Activated CD4-positive, alpha-beta T cell treated with anti-CD3 and anti-CD28 coated beads, Interleukin-10, Interleukin-2, amounts not matched to agents 100 ng/mL and 50 ng/mL, durations not matched to agents 16 hours and 8 hours (primary cell): ENCODE measurements at places on chromosomes 3 and 15.
A peak's percentile ranks its signal among the peaks of the same experiment; 100 is the strongest.

GRCh38 chr3:179852142-179852905, 184.4 kb downstream of the PEX5L start:
- no peak for DNase-seq

DNA sequence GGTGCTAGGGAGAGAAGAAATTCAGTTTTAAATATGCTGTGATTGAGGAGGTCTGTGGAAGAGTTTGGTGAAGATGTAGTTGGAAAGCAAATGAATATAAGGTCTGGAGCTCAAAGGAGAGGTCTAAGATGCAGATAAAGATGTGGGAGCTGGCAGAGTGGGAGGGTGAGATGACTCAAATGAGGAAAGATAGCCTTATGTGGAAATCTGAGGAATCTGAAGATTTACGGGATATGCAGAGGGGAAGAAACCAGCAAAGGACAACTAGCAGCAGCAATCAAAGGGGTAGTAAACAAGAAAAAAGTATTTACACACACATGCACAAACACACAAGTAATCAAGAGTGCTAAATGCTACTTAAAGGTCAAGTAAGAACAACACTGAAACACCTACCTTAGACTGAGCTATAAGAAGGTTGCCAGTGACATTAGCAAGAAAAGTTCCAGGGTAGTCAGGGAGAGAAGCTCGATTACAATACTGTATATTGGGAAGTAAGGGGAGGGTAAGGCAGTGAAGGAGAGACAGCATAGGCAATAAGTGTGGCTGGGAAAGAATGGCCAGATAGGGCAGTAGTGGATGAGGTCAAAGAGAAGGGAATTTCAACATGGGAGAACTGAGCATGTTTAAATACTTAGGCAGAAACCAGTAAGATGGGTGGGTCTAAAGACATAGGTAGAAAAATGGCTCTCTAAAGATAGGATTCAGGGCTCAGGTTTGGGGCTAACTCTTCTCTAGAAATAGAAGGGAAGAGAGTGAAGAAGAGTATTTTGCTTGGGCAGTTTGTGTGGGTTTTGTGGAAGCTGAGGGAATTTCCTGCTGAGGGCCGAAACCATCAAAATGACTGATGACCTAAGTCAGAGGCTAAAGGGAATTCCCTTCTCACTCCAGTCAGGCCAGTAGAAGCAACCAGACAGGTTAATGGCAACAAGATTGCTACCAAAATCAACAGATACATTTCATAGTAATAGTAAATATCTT, 8.9 kb downstream of the CMTM6 start:
- peak; percentile 51 for DNase-seq

- no peak for DNase-seq
These were observed 53.0 kb upstream of the GYG1 start for GRCh38 chr3:148938306-148938705.

DNA sequence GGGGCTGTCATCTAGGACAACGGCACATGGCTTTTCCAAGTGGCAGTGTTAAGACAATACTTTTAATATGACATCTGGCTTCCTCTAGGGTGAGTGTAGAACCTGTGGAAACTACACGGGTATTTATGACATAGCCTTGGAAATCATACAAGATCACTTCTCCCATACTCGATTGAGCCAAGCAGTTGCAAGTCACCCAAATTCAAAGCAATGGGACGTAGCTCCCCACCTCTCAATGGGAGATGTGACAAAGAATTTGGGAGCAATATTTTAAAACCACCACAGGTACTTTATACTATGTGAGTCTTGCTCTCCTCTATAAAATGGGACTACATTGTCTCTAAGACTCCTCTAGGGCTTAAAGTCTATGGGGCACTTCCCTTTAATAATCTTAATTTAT, 93.5 kb downstream of the TGFBR2 start:
- DNase-seq: no peak

DNA sequence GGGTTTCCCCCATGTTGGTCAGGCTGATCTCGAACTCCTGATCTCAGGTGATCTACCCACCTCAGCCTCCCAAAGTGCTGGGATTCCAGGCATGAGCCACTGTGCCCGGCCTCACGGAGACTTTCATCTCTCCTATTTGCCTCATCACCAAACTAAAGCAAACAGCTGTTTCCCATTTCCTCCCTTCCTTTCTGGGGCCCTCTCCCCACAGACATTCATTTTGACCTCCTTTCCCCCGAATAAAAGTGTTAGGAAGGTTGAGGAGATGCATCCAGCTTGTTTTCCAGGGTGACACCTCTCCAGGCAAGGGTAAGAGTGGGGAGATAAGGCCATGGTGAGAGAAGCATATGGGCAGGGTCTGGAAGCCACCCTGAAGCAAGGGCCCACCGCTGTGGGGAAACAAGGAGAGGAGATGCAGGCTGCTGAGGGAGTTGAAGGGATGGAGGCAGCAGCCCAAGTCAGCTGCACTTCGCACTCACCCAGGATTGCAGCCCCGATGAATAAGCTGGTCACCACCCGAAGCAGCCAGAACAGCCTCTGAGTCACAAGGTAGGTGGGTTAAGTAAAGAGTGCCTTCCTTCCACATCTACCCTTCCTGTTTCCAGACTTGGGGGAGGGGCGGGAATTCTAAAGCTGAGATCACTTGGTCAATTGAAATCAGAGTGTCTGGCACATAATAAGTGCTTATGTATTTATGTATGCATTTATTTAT, 7.7 kb downstream of the DUOXA2 start:
- no peak for DNase-seq

GRCh38 chr15:64893481-64894394, 18.0 kb upstream of the ANKDD1A start:
- peak; percentile 100 for DNase-seq

DNA sequence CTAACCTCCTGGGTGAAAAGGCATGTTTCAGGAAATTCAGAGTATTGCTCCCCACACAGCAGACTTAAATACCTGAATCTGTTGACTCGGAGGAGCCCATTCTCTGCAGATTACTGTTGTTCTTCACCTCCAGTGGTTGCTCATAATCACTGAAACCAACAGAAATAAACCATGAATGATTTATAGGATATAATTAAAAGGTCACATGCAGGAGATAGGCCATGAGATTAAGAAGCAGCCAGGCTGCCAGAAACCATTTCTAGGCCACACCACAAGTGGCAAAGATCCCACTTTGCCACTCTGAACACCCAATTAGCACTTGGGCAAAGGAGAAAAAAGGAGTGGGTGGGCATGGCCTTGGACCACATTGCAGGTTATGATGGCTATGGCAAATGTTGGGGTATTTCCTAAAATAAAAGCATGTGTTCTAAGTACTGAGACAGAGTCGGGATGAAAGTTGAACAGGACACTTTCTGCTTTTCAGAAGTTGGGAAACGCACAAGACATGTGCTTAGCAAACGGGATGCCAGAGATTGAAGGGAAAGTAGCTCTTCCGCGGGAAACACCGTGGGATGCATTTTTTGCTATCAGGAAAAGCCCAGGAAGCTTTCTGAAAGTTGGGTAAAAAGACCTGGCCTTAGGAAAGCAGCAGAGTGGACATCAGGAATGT, 1.5 kb downstream of the CDC25A start:
- DNase-seq: peak; percentile 7

DNA sequence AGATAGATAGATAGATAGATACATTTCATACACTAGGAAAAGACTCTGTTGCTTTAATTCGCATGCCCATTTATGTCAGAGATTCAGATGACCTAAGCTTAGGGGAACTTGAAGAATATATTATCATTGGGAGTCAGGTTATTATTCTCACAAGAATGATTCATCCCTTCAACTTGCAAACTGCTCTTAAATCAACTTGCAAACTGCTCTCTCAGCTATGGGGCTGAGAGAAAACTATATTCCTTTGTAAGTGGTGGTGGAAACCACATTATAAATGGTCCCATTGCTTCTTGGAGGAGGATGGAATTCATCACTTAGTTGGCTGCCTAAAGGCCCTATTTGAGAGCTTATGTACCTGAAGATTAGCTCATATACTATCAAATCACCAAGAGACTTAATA, 160.9 kb upstream of the STAC start:
- no peak for DNase-seq

DNA sequence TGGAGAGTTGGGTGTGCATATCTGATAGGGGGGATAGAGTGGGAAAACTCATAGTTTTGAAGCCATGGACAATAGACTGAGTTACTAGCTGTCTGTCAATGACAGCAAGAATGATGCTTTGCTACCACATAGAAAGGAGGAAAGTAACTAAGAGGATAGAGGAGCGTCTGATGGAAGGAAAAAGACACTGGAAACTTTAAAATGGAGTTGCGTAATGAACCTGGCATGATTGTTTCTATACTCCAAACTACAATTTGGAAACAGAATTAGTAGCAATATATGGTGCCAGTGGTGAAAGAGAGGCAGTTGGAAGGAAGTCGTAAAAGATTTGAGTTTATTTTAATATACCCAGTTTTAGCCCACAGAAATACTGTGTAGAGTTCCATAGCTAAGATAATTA, 163.6 kb downstream of the TUSC7 start:
- no peak for DNase-seq

DNA sequence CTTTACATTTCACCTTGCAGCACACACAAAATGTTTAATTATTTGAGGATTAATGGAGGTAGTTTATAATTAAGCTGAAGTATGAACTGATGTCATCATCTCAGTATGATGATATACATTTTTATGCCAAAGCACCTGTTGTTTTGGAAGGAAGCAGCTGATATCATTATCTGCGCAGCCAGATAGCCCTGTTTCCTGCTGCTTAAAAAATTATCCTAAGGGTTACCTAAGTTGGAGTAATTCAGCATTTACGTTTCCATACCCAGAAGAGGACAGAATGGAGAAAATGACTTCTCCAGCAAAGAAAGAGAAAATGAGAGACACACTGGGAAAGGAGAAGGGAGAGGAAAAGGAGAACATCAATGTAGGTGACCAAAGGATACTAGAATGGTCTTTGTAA, 370.3 kb upstream of the PLSCR5 start:
- DNase-seq: no peak

DNA sequence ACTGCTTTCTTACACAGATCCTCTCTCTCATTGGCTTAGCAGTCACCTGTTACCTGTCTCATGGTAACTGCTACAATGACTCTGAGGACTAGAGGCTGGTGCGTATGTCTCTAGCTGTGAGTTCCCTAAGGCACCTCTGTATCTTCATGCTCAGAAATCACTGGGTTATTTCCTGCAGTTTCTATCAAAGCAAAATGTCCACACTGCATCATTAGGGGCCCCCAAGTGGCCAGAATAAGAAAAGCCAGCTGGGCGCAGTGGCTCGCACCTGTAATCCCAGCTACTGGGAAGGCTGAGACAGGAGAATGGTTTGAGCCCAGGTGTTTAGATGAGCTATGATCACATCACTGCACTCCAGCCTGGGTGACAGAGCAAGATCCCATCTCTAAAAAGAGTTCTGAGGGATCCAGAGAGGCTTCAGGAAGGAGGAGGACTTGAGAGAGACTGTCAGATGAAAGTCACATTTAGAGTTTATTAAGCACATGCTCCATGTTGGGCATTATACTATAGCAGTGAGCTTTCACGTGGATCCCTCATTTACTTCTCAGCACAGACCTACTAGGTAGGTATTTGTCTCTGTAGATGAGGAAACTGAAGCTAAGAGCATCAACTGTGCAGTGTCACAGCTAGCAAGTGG, 2.3 kb upstream of the VPS18 start:
- peak; percentile 50 for DNase-seq

GRCh38 chr15:71202712-71203111, 87.4 kb downstream of the THSD4 start:
- DNase-seq: no peak

- no peak for DNase-seq
These were observed 10.8 kb downstream of the SRP14 start for GRCh38 chr15:40028193-40028592.

DNA sequence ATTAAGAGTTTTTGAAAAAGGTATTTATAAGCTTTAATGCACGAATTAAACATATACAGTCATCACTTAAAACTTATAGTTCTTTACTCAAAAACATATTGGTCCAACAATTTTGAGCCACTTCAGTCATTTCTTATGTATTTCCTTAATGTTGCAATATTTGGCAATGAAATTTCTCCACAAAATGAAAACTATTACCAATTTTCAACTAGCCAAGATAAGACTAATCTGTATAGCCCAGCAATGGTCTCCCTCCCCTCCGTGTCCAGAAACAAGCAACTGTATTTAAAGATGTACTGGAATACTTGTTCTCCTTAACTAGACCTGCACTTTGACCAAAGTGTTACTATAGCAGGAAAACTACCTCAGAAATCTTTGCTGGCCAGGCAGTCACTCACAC, 9.2 kb downstream of the ARF4 start:
- no peak for DNase-seq

DNA sequence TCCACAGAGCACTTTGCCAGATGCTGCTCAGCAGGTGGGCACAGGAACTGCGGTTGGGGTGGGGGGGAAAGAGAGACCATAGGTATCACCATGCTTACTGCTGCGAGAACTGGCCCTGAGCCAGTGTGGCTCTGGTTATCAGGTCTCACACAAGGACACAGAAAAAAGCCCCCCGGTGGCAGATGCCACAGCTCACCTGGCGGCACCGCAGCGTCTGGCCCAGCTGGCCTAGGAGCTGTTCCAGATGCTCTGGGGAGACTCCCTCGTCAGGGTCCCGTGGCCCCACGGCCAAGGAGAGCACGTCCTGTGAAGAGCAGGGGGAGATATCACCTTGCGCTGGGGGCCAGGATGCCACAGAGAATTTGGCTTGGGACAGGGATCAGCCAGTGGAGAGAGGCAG, 10.8 kb downstream of the CDAN1 start:
- no peak for DNase-seq

- no peak for DNase-seq
These were observed 6.9 kb downstream of the LRRN1 start for GRCh38 chr3:3806092-3806491.

GRCh38 chr3:5122741-5123706, 932 bp downstream of the ARL8B start:
- DNase-seq: peak; percentile 72

DNA sequence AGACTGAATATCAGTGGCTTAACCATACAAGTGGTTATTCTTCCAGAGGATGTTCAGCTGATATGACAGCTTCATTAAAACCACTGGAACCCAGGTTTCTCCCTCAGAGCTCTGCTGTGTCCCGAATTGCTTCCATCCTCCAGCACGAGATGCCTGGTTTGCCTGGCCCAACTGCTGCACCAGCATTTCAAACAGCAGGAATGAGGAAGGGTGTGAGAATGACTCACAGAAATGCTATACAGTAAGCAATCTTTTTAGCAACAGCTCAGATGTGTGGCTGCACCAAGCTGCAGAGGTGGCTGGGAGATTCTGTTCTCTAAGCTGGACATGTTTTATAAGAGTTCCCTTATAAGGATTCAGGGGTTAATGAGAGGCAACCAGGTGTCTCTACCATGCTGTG, 271.0 kb downstream of the GABRG3 start:
- DNase-seq: no peak

- DNase-seq: no peak
These were observed 72.6 kb downstream of the REC114 start for GRCh38 chr15:73515527-73515926.

DNA sequence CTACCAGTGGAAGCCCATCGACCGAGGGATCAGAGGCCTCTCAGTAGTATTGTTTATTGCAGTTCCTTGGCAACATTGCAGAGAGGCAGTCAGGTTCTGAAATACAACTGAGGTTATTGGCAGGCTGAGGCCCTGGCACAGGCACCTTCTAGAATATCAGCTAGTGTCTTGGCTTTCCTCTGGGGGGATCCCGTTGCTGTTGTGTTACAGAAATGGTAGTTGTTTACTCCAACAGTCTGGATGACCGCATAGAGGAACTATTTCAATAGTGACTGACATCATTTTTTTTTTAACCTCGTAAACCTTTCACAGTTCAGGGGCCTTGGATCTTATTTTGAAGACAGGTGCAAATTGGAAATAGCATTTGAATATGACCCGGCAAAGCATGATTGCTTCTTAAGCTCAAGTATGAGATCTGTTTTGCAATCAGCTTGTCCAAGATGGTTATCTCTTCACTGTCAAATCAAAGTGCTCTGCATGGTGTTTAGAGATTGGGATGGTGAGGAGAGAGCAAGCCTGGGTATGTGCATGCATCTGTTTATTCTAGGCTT, 63.9 kb downstream of the PGPEP1L start:
- DNase-seq: no peak
